Fibroblast of skin of right quadriceps (primary cell): ENCODE measurements at places on chromosomes 6 and 20.

DNA sequence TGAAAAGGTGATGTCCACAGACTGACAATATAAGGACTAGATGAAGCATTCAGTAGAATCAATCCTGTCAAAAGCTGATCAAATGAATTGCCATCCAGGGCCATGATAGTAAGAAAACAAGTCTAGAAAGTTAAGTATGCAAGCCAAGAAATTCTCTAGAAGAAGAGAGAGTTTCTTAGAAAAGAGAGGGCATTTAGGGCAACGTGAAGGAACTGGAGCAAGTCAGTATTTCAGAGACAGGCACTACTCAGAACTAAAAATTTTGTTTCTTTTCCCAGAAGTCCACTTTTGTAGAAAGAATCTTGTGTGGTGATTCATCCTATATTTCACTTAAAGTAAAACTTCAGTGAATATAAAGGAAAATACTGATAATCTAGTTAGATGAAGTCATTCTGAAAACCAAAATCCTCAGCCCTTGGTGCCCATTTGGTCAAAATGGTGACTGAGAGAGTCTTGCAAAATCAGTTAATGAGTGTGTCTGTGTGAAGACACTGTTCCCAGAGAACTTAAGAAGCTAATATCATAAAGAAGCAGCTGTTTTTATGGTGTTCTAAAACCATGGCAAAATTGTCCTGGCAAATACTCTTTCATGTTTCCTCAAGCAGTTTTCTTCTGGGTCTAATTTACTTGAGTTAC lies 82.2 kb downstream of the COL19A1 start:
- no peak for DNase-seq

GRCh38 chr6:23308166-23308565 lies 738.8 kb downstream of the HDGFL1 start:
- no peak for DNase-seq

- no peak for DNase-seq
Measured at GRCh38 chr6:44105993-44106740, 21.1 kb downstream of the MRPL14 start.

GRCh38 chr20:10665027-10665561 lies 8.7 kb downstream of the JAG1 start:
- no peak for DNase-seq

DNA sequence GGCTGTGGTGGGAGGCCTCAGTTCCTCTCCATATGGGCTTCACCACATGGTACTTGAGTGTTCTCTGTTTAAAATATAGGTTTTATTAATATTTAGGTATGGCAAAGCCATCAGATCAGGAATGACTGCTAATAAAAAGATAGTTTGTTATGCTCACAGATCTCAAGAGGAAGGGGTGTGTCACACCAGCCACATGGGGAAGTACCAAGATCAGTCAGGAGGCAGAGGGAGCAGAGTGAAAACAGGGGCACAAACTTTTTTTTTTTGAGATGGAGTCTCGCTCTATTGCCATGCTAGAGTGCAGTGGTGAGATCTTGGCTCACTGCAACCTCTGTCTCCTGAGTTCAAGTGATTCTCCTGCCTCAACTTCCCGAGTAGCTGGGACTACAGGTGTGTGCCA lies 92.1 kb upstream of the GCM1 start:
- no peak for DNase-seq

GRCh38 chr20:23926944-23927872 lies 47.7 kb upstream of the CST5 start:
- DNase-seq: no peak

DNA sequence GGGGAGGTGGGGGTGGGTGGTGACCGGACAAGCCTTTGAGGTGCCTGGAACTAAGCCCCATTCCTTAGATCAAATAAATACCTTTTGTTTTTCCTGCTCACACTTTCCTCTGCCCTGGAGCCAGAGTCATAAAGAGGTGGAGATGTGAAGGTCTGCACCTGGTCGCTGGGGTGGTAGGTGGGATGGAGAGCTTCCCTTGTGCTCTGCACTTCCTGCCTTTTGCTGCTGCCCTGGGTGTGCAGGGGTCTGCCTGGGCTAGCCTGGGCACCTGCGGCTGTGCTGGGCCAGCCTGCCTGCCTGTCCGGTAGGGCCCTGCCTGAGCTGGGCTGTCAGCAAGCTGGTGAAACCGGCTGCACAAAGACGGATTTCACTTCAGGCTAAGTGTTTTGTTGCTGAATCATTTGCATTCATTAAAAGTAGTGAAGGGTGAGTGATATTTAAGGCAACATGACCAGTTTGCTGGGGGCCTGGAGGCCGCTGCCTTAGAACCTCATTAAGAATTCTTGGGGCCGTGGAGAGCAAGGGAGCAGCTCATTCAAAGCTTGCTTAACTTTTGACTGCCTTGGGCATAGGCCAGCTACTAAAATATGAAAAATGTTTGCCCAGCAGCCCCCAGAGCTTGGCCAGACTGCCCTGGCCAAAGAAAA lies 20.5 kb downstream of the PTK7 start:
- peak; percentile 76 for DNase-seq

GRCh38 chr6:10518557-10519407 lies 2.4 kb upstream of the GCNT2 start:
- DNase-seq: no peak

DNA sequence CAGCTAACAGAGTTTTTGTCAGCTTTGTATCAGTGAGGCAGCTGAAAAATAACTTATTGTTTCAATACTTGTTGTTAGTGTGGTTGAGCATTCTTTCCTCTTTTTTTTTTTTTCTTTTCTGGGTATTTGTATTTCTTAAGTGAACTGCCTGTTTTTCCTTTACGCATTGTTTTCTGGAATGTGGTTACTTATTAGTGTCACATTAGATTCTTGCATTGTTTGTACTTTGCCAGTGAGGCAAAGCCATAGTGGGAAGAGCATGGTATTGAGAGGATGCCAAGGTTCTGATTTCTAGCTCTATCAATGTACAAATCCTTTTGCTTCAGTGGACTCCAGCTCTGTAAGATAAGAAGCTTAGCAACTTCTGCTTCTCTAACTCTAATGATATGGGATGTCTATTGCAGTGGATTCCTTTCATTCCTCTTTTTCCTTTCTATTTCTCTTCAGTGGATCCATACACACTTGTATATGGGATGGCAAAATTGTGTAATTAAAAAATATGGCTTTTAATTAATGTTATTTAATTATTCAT lies 3.9 kb downstream of the CDKAL1 start:
- DNase-seq: no peak

DNA sequence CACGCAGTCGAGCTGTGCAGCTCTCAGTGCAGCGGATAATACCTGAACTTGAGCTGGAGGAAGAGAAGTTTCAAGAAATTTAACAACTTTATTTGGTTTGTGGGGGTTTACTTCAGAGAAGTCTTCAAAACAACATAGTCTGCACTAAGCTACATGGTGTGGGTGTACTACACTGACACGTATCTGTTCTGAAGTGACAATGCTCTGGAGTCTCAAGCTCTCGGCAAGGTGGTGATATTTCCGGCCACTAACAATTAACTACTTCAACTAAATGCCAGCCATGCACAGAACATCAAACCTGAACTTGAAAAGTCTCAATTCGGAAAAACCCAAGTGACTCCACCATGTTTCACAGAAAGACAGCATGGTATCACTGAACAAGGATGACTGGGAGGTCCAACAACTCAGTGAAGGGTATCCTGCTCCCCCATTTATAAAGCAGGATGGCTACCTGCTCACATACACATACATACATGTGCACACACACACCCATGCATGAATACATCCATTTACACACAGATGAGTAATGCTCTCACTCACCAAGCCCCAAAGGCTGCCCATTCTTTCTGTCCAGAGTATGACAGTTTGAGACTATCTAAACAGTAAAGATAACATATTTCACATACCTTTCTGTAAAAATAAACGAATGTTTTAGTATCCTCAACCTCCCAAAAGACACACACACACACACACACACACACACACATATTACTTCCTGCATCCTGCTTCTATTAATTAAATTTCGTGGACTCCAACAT lies 15.4 kb upstream of the ANKRD60 start:
- peak; percentile 11 for DNase-seq

DNA sequence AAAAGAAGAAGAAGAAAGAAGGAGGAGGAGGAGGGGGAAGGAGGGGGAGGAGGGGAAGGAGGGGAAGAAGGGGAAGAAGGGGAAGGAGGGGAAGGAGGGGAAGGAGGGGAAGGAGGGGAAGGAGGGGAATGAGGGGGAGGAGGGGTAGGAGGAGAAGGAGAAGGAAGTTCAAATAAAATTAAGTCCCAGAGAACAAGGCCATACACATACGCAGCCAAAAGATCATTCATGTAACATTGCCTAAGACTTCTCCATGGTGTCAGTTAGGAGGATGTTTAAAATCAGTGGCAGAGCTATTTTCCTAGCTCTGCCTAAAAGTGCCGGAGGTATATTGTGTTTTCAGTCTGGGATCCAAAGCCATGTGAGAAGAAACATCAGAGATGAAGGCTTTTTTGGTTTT lies 75.8 kb downstream of the PLCB4 start:
- DNase-seq: no peak

GRCh38 chr6:108734271-108734922 lies 113.8 kb upstream of the ARMC2 start:
- no peak for DNase-seq

DNA sequence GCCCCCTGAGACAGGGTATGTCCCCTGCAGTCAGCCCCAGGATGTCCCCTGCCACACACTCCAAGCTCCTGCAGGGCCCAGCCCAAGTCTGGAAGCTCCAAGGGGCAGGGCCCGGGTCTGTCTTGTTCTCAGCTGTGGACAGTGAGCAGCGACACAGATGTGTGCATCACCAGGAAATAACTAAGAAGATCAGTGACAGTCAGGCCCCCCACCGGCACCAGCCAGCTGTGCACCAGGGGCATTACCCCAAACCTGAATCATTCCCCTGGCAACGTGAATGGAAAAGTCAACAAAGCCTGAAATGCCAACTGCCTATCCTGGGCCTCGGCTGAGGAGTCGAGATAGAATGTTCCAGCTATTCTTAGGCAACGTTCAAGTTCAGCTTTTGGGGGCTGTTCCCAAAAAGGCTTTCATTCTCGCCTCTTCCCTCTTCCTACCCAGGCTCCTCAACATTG lies 105.0 kb downstream of the PREX1 start:
- peak; percentile 40 for DNase-seq

DNA sequence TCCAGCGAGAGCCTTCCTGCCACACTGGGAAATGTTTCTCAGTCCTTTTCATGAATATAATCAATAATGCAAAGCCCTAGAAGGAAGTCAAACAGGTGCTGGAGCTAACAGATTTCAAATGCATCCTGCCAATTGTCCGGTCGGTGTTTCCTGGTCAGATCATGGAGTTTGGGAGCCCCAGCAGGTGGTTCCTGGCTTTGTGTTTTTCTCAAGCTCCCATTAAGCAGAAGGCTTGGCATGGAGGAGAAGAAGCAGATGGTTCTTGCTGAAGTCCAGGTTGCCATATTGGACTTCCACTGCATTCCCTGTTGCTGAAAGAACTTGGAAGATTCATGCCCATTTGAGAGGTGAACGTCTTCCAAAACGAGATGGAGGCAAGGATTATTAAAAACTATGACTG lies 68.6 kb downstream of the GFOD1 start:
- DNase-seq: no peak

- DNase-seq: peak; percentile 61
Measured at GRCh38 chr6:125918681-125919566, 37.6 kb upstream of the HINT3 start.

DNA sequence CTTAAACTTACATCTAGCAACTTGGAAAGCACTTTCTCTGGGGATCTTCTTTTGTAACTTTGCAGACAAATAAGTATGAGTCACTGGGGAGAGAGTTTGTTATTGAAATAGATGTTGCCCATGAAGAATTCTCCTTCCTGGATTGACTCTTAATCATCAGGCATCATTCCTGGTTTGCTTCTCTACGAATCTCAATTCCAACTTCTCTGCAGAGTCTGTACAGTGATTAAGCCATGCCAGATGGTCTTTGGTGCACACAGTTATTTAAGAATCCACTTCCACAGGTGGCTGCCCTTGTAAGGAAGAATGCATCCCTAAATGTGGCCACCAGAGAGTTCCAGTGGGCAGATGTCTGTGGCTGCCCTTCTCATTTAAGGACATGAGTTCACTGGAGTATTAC lies 25.7 kb downstream of the MYCT1 start:
- peak; percentile 72 for DNase-seq

DNA sequence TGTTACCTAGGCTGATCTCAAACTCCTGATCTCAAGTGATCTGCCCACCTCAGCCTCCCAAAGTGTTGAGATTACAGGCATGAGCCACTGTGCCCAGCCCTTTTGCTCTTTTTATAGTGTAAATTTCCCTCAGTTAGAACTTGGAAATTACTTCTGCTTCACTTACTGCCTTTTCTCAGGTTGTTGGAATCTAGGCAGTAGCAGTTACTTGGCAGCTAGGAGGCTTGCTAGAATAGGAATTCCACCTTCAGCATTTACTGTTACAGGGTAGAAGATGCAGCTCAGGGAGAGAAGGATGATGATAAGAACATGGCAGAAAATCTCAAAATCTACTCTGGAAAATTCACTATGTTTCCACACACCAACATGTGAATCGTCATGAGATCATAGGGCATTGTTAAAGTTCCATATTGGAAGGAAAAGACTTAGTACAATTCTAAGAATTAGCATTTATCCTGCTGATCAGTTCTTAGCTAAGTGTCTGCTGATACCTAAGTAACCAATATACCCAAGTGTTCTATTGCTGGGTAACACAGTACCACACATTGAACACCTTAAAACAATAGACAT lies 182.2 kb downstream of the SLC16A10 start:
- no peak for DNase-seq

- peak; percentile 77 for DNase-seq
Measured at GRCh38 chr6:4606821-4607704, 169.1 kb upstream of the CDYL start.

GRCh38 chr20:41255655-41256054 lies 61.9 kb downstream of the ZHX3 start:
- DNase-seq: no peak

GRCh38 chr20:40986774-40987173 lies 41.8 kb upstream of the TOP1 start:
- DNase-seq: no peak

GRCh38 chr6:40038626-40039025 lies 104.4 kb upstream of the MOCS1 start:
- DNase-seq: no peak

- DNase-seq: peak; percentile 70
Measured at GRCh38 chr6:138815797-138816528, 20.1 kb downstream of the ECT2L start.

- no peak for DNase-seq
Measured at GRCh38 chr6:44217332-44218143, 812 bp downstream of the MYMX start.

- peak; percentile 7 for DNase-seq
Measured at GRCh38 chr6:118509009-118509617, 39.0 kb upstream of the PLN start.

DNA sequence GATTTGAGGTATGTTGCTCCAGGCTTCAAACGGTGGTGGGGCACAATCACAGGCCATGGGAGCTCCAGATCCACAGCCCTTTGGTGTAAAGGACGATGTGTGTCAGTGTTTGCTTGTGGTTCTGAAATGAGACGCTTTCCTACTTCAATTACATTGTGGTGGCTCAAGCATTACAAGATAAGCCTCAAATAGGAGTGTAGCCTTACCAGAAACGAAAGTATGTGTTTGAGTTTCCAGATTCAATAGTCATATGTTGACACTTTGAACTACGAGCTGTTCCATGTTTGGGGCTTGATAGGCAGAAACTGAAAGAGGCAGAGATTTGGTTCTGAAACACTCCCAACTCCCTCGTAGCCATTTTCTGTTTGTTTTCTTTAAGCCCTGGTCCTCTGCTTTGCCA lies 187.1 kb downstream of the MYLK4 start:
- no peak for DNase-seq
